ENCODE measurements at places on chromosomes 7 and 10.

DNA sequence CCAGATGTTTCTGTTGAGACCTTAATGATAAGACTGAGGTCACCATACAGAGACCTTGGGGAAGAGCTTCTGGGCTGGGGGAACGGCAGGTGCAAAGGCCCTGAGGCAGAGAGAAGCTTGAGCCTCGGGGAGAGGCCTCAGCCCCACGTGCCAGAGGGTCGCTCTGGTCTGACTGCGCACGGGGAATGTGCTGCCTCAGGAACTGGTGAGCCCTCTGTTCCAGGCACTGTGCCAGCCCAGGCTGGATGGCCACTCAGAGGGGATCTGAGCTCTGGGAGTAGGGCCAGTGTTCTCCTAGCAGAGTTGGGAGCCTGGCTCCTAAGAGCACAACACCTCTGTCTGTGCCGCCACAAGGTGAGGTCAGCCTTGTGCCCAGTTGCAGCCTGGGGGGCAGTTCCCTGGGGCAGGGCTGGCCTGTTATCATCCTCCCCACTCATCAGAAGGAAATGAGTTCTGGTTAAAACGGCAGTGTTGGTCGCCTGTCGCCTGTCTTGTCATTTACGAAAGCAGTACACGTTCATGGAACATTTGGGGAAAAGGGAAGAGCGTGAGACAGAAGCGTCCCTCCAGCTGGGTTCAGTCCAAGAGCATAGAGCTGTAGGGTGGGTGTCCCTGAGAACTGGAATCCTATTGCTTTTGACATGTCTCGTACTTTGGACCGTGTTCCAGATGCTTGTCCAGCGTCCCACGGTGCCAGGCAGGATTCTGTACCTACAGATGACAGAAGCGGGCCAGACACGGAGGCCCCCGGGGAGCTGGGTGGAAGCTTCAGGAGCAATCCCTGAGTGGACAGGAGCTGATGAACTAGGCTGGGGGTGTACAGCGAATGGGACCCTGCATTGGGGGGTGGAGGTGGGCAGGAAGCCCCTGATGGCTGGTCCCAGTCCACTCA is 4.3 kb downstream of the TTYH3 start:
- no peak for DNase-seq

- DNase-seq: no peak
Observed at GRCh38 chr10:33612116-33612515, 277.6 kb upstream of the NRP1 start.

- DNase-seq: no peak
Observed at GRCh38 chr7:87359366-87359765, 13.9 kb downstream of the CROT start.

DNA sequence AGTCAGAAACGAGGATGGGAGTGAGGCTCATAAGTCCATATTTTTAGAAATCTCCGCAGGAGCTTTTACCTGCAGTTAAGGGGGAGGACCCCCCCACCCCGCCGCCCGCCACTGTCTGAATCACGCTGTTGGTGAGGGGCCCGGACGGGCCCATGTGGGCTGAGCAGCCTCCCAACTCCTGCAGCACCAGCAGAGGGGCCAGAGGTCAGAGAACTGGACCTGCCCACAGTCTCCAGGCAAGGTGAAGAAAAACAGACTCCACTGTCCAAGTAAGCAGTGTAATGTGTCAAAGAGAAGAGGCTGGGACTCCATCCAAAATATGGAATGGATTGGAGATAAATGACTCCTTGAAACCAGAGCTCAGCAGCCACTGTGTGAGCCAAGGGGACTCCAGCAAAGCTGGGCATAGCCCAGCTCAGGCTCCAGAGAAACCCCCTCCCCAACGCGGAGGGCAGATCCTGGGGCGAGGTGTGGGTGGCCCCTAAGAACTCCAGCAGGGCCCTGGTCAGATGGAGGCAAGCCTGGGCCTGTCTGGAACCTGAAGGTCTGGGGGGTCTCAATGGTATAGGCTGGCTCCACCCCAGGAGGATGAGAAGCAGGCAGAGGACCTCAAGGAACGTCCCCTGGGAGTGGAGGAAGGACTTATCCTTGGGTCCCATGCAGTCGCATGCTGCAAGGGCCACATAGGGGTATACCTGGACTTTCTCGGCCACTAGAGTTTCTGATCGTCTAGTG is 128.5 kb upstream of the TNS3 start:
- DNase-seq: no peak

GRCh38 chr7:7765422-7765821 is 47.0 kb upstream of the RPA3 start:
- DNase-seq: no peak

- DNase-seq: no peak
Observed at GRCh38 chr7:137298464-137298794, 45.1 kb downstream of the PTN start.

DNA sequence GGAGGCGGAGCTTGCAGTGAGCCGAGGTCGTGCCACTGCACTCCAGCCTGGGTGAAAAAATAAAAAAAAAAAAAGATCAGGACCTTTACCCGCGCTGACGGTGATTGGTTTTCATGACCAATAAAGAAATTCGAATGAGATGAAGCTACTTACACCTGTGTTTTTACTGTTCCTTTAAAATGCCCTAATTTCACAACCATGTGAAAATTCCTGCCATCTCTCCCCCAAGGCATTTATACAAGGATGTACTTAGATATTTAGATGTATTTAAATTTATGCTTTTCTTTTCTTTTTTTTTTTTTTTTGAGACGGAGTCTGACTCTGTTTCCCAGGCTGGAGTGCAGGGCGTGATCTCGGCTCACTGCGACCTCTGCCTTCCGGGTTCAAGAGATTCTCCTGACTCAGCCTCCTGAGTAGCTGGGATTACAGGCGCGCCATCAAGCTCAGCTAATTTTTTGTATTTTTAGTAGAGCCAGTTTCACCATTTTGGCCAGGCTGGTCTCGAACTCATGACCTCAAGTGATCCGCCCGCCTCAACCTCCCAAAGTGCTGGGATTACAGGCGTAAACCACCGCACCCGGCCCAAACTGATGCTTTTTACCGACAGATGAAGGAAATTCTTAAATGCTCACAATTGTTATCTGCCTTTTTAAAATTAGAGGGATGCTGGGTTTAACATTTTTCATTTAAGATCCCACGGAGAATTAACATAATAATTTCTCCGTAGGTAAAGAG is 3.1 kb upstream of the PHYH start:
- no peak for DNase-seq
